Activated CD8-positive, alpha-beta memory T cell treated with anti-CD3 and anti-CD28 coated beads for 1 hour (primary cell): ENCODE measurements at places on chromosomes 4 and X.
A peak's percentile ranks its signal among the peaks of the same experiment; 100 is the strongest.

GRCh38 chr4:83208371-83209365 lies 75.9 kb downstream of the COQ2 start:
- no peak for DNase-seq

GRCh38 chrX:151458824-151459223 lies 61.8 kb downstream of the VMA21 start:
- DNase-seq: no peak

DNA sequence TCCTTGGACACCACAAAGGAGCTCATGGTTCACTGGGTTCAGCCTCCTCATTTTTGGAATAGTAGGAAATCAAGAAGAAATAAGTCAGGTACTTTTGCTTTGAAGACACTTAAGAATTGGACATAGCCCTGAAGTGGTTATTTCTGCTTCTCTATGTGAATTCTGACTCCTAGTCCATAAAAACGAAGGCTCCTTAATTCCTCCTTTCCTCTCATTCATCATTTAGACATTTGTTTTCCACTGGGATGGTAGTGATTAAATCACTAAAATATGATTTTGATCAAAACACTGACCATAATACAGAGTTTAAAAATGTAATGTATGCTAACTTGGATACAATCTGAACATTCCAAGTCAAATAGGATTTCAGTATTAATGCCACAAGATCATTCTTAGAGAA lies 34.7 kb upstream of the CYP2U1 start:
- no peak for DNase-seq

- DNase-seq: no peak
Observed at GRCh38 chrX:40008791-40009461, 88.8 kb downstream of the BCOR start.

- no peak for DNase-seq
Observed at GRCh38 chr4:68874507-68874906, 58.7 kb downstream of the UGT2B10 start.

DNA sequence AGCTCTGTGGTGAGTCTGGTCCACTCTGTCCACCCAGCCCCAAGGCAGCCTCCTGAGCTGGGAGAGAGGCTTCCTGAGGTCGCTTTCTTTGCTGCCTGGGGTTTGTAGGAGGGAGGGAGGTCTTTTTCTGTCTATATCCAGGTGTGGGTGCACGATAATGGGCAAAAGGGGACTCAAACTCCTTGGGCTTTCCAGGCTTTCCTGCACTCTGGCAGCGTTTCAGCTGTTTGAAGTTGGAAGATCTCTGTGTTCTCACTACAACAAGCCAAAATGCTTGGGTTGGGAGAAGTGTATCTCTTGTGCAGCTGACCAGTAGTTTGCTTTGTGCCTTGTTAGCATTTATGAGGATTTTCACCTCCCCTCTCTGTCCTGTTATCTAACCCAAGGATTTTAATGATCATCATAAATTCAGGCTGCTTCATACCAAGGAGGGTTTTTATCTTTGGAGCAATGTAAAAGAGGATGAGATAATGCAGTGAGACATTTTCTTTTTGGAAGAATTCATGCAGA lies 126.3 kb downstream of the REPS2 start:
- no peak for DNase-seq

GRCh38 chr4:11470438-11471045 lies 41.8 kb upstream of the HS3ST1 start:
- DNase-seq: no peak

GRCh38 chr4:181225616-181226261 lies 1017.5 kb upstream of the TENM3 start:
- no peak for DNase-seq

GRCh38 chrX:139766545-139766983 lies 58.6 kb upstream of the MCF2 start:
- DNase-seq: no peak

DNA sequence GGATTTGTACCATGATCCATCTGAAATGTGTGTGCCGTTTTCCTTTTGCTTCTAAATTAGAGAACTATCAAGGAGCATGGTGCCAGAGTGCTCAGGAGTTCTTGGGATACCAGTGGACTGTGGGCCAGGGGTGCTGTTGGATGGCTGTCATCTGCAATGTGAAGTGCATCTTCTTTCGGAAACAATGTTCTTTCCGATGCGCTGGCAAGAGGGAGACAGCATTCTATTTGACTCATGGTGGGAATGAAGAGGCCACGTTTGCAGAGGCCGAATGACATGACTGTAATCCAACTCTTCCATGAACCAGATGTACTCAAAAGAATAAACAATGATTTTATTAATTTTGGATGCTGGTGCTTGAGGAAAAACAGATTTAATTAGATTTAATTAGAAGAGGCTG lies 45.5 kb downstream of the SORCS2 start:
- DNase-seq: no peak

DNA sequence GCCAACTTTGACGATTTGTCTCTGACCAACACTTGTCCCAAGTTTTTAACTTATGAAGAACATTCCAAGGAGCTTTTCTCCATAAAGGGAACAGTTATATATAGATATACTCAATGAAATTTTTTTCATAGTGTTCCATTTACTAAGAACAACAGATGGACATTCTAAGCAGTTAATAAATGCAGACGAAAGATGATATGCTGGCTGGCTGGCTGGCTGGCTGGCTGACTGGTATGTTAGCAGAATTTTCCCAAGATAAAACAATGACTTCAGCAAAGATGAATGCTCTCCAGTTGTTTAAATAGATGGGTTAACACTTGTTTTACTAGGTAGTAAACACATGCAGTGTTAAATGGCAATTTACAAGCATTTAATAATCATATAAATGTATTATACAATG lies 62.2 kb downstream of the SPANXN3 start:
- DNase-seq: no peak

- peak; percentile 25 for DNase-seq
Observed at GRCh38 chrX:107775734-107776511, at the start of gene TSC22D3. TSS of gene TSC22D3 (minus strand) at chrX:107775787. CDS start at chrX:107775419, 368 bp downstream.

- DNase-seq: no peak
Observed at GRCh38 chr4:36159208-36159607, 85.1 kb downstream of the ARAP2 start.

GRCh38 chr4:171042989-171043524 lies 770.1 kb upstream of the GALNTL6 start:
- DNase-seq: no peak

DNA sequence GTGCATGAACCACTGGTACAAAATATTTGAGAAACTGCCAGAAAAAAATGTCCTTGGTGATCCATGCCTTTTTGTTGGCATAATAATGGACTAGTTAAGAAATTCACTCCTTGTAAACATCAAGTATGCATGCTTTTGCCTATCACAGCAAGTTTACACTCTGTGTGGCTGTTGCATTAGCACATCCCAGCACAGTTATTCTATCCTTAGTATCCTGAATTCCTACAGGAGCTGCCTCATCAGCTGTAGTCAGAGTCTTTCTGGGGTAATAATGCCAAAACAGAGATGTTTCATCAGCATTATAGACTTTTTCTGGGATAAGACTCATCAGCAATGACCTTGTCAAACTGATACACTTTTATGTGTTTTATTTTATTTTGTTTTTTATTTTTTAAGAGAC lies 82.8 kb downstream of the CHIC2 start:
- no peak for DNase-seq

- no peak for DNase-seq
Observed at GRCh38 chr4:127685292-127685691, 44.9 kb upstream of the SLC25A31 start.

DNA sequence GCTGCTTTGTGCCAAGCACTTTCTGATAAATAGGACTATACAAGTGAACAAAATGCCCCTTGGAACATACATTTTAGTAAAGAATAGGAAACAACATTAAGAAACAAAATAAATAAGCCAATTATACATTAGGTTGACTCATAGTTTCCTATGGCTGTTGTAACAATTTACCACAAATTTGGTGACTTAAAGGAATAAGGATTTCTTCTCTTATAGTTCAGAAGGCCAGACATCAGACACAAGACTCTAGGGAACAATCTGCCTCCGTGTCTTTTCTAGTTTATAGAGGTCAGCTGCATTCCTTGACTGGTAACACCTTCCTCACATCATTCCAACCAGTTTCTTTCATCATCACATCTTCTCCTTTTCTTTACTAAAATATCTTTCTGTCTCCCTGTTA lies 235.9 kb upstream of the PCDH18 start:
- DNase-seq: no peak

GRCh38 chr4:7323872-7324650 lies 110.7 kb downstream of the PSAPL1 start:
- DNase-seq: no peak

DNA sequence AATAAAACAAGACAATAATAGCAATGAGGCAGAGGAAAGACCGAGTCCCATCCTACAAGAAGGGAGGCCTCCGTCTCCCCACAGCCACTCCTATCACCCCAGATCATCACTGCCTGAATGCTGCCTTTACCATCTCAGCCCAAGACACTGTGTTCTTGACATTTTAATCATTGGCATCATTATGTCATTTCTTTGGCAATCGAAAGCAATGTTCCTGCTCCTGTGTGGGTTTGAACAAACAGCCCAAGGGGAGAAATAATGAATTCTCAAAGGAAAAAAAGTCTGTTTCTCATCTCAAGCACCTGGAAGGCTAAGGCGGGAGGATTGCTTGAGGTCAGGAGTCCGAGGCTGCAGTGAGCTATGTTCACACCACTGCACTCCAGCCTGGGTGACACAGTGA lies 73.0 kb upstream of the ACSL1 start:
- DNase-seq: no peak

DNA sequence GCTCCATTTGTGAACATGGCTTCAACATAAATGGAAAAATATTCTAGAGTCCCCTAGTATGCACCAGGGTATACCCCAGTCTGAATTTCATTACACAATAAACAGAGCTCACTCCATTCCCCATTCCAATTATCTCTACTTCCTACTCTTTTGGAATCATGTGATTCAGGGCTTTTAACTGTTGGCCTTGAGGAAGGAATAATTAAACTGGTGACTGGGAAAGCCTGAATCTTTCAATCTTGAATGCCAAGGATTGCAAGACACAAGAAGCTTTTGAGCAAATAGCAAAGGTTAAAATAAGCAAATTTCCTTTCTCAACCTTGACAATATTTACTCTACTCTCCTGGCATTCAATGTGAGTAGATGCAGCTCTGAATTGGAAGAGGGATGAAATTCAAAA lies 77.5 kb upstream of the INPP4B start:
- DNase-seq: no peak

GRCh38 chr4:67328018-67328278 lies 217.4 kb downstream of the CENPC start:
- DNase-seq: no peak

DNA sequence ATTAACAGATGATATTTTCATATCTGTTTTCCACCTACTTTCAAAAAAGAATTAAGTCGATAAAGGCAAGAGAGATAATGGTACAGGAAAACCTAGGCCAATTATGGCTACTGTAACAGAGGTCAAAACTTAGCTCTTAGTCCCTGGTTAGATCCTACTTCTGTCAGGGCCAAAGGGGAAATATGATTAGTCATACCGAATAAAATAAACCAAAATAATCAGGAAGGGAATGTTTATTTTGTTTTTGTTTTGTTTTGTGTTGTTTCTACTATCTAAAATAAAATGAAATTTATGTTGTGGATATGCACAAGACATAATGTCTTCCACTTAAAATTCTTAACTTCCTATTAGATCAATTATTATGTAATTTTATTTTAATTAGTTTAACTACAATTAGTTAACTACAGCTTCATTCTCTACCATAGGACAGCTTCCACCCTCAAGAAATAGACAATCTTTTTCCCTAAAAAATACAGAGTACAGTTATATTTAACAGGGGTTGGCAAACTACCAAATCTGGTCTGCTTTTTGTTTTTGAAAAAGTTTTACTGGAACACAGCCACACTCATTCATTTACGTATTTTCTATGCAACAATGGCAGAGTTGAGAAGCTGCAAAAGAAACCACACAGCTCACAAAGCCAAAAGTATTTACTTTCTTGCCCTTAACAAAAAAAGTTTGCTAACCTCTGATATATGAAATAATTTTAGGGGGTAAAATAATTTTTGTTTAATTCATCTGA lies 25.4 kb downstream of the TMEM47 start:
- DNase-seq: no peak

- no peak for DNase-seq
Observed at GRCh38 chr4:173405840-173406606, 7.1 kb upstream of the SCRG1 start.

GRCh38 chrX:129772796-129773431 lies 6.8 kb upstream of the SASH3 start:
- DNase-seq: no peak

GRCh38 chr4:115834441-115834840 lies 721.0 kb upstream of the NDST4 start:
- DNase-seq: no peak

- no peak for DNase-seq
Observed at GRCh38 chr4:88765729-88766128, 68.1 kb upstream of the NAP1L5 start.

DNA sequence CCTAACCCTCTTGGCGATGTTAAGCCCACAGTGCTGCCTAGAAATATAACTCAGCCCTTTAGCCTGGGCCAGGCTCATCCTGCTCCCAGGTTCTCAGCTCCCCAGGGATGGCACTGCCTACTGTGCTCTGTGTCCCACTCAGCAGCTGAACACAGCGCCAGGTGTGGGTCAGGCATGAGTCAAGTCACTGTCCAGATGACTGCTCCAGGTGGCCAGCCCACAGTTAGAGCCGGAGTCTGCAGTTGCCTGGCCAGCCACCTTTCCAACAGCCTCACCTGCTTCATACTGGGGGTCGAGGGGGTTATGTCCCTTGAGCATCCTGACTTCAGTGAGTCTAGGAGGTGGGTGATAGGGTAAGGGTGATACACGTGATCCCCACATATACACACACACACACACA lies 48.4 kb downstream of the TBC1D14 start:
- DNase-seq: no peak

- no peak for DNase-seq
Observed at GRCh38 chrX:14712096-14712495, 160.8 kb downstream of the FANCB start.

GRCh38 chr4:173531086-173531965 lies 1.3 kb upstream of the HAND2 start:
- DNase-seq: no peak

DNA sequence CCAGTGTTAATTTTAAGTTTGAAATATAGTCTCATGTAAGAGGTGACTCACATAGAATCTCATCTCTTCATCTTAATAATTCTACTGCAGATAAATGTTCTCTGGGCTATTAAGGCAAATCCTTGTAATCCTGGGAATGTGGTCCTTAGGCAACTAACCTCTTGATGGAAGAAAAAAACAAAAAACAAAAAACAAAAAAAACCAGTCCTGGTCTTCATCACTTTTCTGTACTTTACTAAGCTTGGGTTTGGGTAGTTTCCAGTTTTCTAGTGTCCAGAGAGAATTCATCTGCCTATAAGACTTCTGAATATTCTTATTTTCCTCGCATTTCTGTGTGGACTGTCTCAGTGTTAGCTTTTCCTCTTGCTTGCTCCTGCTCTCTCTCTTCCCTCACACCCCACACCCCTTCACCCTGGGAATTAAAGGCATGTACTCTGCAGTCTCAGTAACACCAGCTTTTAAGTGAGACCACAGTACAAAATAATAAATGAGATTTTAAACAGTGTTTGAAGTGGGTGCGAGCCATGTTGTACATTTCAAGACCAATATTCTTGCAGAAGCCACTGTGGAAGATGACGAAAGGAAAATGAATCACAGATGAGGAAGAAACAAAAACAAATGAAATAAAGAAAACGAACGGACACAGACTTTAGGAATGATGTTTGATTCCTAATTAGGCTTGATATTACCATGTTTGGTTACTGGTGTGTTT lies 51.7 kb downstream of the HAND2 start:
- DNase-seq: no peak
